ENCODE measurements at places on chromosomes 4 and X. TPM values are rescaled to one million over a fixed set of nuclear protein-coding genes. Genes with fewer than 3 reads are reported as not detected.

The PI4K2B gene
- total RNA-seq = 21.0 TPM

The JAKMIP1 gene
- total RNA-seq = not detected

The MAGEB1 gene
- not detected for total RNA-seq

DNA sequence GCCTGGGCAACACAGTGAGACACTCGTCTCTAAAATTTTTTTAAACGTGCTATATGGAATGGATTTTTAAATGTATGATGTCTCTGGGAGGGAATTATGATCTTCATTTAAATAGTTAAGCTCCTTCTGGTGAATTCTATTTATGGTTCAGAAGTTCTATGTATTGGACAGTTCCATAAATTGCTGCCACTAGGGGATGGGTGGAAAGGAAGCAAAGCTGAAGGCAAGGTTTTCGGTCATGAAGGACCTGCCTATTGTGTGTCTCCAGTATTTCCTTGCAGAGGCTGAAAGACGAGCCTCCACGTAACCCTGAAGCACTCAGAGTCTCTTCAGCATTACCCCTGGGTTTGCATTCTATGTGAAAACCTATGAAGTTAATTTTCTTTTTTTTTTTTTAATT, 451.5 kb upstream of the FAT1 start:
- H3K4me3 ChIP-seq = no peak overlapping the region
- no peak overlapping the region for H3K27ac ChIP-seq
- no peak for DNase-seq
- H3K27me3 ChIP-seq = peaks cover 2% of the 10 kb centered on the region
- H3K36me3 ChIP-seq = no peaks in the 10 kb centered on the region

GRCh38 chrX:129495900-129496299, 27.4 kb downstream of the SMARCA1 start:
- no peak overlapping the region for H3K4me3 ChIP-seq
- H3K27me3 ChIP-seq = no peaks in the 10 kb centered on the region
- H3K36me3 ChIP-seq = no peaks in the 10 kb centered on the region
- H3K4me1 ChIP-seq = peaks cover 4% of the 10 kb centered on the region
- H3K27ac ChIP-seq = no peak overlapping the region

GRCh38 chr4:117941611-117942010, 92.7 kb upstream of the NDST3 start:
- H3K27ac ChIP-seq = no peak overlapping the region
- no peaks in the 10 kb centered on the region for H3K4me1 ChIP-seq
- H3K4me3 ChIP-seq = no peak overlapping the region

GRCh38 chr4:76055016-76055415, 19.1 kb upstream of the CXCL11 start:
- DNase-seq = no peak
- H3K27ac ChIP-seq = no peak overlapping the region
- H3K4me3 ChIP-seq = no peak overlapping the region
- no peaks in the 10 kb centered on the region for H3K4me1 ChIP-seq
- H3K36me3 ChIP-seq = no peaks in the 10 kb centered on the region

DNA sequence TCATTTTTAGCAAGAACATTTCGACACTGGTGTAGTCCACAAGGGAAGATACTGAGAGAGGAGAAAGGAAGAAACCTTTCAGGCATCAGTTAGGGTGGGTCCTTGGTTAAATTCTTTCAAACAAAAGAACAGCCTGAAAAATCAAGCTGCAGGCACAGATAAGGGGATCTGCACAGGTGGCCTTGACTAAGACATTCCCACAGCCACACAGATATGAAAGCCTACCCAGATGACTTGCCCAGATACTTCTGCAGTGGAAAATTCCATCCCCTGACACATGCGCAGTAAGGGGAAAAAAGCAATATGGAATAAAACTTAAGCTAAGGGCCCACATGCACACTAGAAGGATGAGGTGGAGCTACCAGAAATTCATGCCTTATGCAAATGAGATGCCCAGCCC, 8.9 kb upstream of the TMEM165 start:
- H3K27me3 ChIP-seq = no peaks in the 10 kb centered on the region
- H3K4me3 ChIP-seq = no peak overlapping the region
- no peak overlapping the region for H3K27ac ChIP-seq
- DNase-seq = no peak
- H3K36me3 ChIP-seq = no peaks in the 10 kb centered on the region

GRCh38 chrX:7545564-7545963, 297.4 kb upstream of the VCX start:
- no peak overlapping the region for H3K4me3 ChIP-seq
- H3K36me3 ChIP-seq = no peaks in the 10 kb centered on the region
- DNase-seq = no peak
- H3K4me1 ChIP-seq = no peaks in the 10 kb centered on the region

GRCh38 chrX:113512700-113513395, 672.2 kb upstream of the AMOT start:
- H3K36me3 ChIP-seq = no peaks in the 10 kb centered on the region
- DNase-seq = peak; percentile 81
- H3K27ac ChIP-seq = no peak overlapping the region
- no peaks in the 10 kb centered on the region for H3K27me3 ChIP-seq

Data from fibroblast of lung (primary cell).